ENCODE measurements at places on chromosomes 2 and 18.

DNA sequence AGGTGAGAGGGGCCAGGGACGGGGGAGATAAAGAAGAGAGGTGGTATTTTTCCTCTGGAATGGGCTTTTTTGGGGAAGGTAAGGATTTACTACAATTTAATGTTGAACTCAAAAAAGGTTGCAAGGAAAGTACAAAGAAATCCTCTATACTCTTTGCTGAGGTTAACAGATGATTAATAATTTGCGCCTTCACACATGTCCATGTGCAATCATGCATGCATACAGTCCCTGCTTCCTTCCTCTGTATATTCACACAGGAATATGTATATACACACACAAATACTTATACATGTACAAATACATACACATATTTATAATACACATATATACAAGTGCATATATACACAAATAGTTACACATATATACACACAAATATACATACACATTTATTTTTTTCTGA is 193.4 kb downstream of the NBAS start:
- no peak for DNase-seq

DNA sequence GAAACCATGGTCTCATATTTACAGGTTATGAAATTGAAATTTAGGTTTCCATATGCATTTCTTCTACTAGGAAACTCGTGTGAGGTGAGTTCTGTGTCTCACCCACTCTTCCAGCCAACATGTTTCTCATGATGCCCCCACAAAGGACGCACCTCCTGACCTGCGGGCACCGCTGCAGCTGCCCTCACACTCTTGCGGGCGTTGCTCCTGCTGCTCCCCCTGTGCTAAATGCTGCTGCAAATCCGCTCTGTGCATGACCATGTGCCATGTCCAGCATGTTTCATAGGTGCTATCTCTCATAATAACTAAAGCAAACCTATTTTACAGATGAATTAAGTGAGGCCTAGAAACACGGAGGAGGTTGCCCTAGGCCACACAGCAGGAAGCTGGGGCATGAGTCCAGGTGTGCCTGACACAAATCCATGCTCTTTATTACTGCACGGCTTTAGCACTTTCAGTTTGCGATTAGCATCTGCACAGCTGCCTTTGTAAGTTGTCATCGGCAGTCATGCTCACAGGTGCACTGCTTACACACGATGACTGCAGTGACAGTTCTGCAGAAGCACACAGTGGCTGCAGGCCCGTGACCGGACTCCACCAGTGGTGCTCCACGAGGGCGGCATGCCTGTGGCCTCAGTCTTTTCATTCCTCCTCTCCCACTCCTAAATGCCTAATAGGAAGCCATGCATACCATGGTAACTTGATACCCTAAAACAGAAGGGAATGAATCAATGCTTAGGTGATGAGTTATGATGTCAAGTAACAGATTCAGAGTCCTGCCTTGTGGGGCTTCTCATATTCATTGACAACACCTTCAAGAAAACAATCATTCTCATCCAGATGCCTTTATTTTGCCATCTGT is 14.9 kb upstream of the GALR1 start:
- DNase-seq = no peak

- DNase-seq = no peak
Measured at GRCh38 chr2:20231159-20231558, 6.2 kb upstream of the SDC1 start.

GRCh38 chr2:240816584-240817495 is 3.2 kb downstream of the KIF1A start:
- DNase-seq = no peak

DNA sequence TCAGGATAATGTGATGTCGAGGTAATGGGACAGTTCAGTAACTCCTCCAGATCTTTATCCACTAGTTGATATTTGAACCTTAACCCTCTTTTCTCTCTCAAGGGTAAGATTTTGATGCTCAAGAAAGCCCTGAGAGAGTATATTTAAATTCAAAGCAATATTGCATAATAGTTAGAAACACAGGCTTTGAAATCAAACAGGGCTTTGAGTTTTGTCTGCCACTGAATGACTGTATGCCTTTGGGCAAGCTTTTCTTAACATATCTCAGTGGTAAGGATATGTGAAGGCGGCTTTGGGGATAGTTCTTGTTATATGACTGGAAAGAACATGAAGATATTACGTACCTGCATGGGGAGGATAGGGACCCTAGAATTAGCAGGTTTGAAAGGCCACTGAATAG is 11.1 kb downstream of the ITPRID2 start:
- no peak for DNase-seq

GRCh38 chr2:184814421-184814820 is 216.1 kb downstream of the ZNF804A start:
- no peak for DNase-seq

DNA sequence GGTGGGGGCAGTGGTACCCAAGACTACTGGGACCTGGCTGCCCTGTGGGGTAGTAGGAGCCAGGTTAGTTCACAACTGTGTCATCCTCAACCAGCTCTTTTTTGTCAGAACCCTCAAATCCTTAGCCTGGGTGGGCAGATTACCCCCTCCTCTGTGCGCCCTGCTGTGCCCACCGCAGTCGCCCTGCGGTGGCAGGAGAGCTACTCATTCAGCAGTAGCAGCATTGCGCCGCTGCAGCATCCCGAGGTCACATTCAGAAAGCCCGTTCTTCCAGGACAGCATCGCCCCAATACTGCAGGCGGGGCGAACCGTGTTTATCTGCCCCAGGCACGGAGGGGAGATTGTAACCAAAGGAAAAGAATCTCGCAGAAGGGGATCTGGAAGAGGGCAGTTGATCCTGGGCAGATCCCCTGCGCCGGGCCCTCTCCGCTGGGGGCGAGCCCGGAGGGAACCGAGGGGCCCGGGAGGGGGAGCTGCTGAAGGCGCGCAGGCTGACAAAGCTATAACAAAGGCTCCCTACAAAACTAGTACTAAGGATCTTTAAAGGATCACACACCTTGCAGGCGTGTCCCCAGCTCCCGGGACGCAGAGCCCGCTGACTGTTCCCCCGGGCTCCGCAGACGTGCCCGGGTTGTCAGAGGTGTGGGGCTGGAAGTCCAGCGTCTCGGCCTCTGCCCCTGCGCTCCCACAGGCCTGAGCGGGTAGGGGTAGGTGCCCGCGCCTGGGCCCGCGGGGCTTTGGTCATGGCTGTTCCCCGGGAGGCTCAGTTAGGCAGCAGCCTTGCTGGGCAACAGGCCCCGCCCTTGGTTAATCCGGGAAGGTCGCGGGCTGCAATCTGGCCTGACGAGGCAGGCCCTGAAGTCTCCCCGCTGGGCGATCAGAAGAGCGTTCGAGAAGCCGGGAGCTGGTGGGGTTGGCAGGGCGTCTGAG is 13.2 kb downstream of the POU3F3 start:
- DNase-seq = no peak

GRCh38 chr2:3747032-3747654 is 43.8 kb downstream of the DCDC2C start:
- DNase-seq = no peak

DNA sequence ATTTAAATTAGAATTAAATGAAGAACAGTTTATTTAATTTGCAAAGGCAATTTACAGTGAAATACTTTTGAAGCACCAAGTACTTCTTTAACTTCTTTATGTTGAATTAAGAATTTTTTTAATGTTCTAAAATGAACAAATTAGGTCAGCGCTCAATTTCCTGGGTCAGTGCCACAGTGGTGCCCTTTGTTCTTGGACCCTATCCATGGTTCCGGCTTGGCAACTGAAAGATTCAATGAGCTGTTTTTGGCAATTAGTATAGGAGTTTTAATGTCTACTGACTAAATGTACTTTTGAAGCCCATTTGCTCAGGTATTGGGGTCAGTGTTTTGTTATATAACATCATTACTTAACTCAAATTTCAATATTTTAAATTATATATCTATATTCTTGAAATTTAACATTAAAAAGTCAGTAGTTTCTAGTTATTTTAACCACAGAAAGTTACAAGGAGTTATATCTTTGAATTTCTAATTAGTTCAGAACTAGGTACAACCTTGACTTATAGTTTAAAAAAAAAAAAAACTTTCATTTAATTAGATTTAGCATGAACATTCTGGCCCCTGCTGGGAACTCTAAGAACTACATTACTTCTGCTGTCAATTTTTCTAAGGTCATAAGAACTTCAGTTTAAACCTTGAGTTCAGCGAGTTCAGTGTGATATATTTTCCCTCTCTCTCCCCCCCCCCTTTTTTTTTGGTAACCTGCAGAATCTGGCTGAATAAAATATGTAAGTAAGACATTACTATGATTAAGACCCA is 7.6 kb upstream of the MSTN start:
- DNase-seq = no peak

DNA sequence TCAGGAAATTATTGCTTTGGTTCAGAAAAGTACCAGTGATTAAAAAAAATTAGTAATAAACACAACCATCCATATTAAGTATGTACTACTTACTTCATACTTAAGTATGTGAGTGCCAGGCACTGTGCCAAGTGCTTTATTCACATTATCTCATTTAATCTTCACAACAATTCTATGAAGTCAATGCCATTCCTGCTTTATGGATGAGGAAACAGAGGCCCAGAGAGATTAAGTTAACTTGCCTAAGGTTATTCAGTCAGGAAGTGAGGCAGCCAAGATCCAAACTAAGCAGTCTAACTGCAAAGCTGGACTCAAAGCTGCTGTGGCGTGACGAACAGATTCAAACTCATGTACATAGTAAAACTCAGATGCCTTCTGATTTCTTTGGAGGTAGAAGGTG is 22.3 kb downstream of the DTNB start:
- no peak for DNase-seq

- no peak for DNase-seq
Measured at GRCh38 chr2:74532222-74532621, 2.5 kb downstream of the HTRA2 start.

DNA sequence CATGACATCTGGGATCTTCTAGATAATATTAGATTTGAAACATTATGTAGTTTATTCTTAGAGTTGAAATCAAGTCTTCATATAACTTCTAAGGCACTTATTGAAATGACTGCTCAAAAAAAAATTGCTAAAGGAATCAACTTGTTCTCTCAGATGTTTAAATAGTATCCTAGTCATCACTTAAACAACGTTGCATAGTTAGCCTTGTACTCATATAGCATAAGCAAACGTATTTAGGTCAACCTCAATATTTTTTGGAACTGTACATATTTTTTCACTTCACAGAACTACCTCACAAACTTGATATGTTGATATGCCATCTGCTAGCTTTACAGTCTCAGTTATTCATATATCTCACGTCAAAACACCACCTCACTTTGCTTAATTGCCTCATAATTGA is 47.1 kb upstream of the CREB1 start:
- DNase-seq = no peak

GRCh38 chr2:229856413-229856812 is 65.4 kb downstream of the TRIP12 start:
- DNase-seq = no peak

- DNase-seq = no peak
Measured at GRCh38 chr2:135845997-135846396, 9.0 kb upstream of the LCT start.

GRCh38 chr2:111705711-111706336 is 178.2 kb downstream of the ANAPC1 start:
- no peak for DNase-seq

- no peak for DNase-seq
Measured at GRCh38 chr2:29601872-29602271, 319.5 kb downstream of the ALK start.

- DNase-seq = no peak
Measured at GRCh38 chr2:47452761-47453160, 49.8 kb downstream of the MSH2 start.

DNA sequence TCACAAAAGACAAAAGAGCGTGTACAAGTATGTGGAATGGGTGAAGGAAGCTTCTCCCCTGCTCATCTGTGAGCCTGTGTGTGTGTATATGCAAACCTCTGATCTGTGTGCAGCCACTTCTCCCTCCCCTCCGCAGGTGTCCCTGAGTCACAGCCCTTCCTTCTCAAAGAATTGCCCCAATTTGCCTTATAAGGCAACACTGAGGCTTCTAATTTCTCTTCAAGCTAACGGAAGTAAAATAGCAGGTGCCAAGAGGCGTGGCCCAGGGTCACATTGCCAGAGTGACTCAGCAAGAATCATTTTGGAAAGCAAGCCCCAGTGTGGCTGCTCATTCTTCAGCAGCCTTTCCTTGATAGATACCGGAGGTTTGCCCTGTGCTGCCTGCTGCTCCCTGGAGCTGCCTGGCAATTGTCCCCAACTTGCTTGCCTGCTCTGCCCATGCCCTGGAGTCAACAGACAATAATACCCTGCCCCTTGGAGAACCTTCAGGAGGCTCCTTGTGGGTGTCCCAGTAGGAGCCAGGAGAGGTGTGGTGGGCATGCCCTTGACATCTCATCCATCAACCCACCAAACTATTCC is 37.3 kb upstream of the BMP10 start:
- no peak for DNase-seq

All from cerebellar nuclear complex (tissue), 1 donor.